Endothelial cell of umbilical vein (primary cell): ENCODE measurements at places on chromosomes 1 and 21. TPM values are rescaled to one million over a fixed set of nuclear protein-coding genes. Genes with fewer than 3 reads are reported as not detected.

Gene MARK1
- 5.5 and 6.0 TPM in 2 replicates for total RNA-seq

Gene EDARADD
- total RNA-seq: not detected in 2 replicates

Gene HSD3B1
- total RNA-seq: not detected in 2 replicates

Gene SLAMF1
- total RNA-seq: not detected in 2 replicates

Gene FAM3B
- not detected in 2 replicates for total RNA-seq

Gene GJB4
- not detected in 2 replicates for total RNA-seq

- no peak for DNase-seq
- H3K4me1 ChIP-seq: no peaks in the 10 kb centered on the region
- H3K27me3 ChIP-seq: peaks cover 32% of the 10 kb centered on the region
Observed at GRCh38 chr1:167634435-167634834, 4.4 kb downstream of the RCSD1 start.

DNA sequence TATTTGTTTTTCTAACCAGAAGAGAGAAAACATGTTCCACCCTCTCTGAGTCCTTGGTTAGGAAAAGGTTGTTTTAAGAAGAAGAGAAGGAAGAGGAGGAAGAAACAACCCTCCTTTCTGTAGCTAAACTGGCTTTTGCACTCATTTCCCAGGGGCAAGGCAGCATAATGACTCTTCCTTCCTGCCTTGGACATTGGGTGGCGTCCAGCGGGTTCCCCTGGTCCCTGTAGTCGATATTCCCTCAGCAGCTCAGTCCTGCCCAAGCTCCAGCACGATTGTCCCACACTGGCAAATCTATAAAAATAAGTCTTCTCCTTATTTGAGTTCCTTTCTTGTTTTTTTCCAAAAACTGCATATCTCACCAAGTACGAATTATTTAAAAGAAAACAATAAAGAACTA lies 81.2 kb downstream of the TEX35 start:
- H3K27ac ChIP-seq: no peak overlapping the region
- no peaks in the 10 kb centered on the region for H3K36me3 ChIP-seq
- peak; percentile 37 for DNase-seq

- peak; percentile 66 for DNase-seq
- H3K4me3 ChIP-seq: no peak overlapping the region
- peaks cover 50% of the 10 kb centered on the region for H3K4me1 ChIP-seq
Observed at GRCh38 chr21:35375115-35375514, 326.0 kb upstream of the RUNX1 start.

GRCh38 chr1:219783605-219784235 lies 144.6 kb downstream of the SLC30A10 start:
- H3K36me3 ChIP-seq: no peaks in the 10 kb centered on the region
- DNase-seq: no peak
- no peak overlapping the region for H3K27ac ChIP-seq
- no peaks in the 10 kb centered on the region for H3K4me1 ChIP-seq
- H3K27me3 ChIP-seq: no peaks in the 10 kb centered on the region
- no peak overlapping the region for H3K4me3 ChIP-seq

DNA sequence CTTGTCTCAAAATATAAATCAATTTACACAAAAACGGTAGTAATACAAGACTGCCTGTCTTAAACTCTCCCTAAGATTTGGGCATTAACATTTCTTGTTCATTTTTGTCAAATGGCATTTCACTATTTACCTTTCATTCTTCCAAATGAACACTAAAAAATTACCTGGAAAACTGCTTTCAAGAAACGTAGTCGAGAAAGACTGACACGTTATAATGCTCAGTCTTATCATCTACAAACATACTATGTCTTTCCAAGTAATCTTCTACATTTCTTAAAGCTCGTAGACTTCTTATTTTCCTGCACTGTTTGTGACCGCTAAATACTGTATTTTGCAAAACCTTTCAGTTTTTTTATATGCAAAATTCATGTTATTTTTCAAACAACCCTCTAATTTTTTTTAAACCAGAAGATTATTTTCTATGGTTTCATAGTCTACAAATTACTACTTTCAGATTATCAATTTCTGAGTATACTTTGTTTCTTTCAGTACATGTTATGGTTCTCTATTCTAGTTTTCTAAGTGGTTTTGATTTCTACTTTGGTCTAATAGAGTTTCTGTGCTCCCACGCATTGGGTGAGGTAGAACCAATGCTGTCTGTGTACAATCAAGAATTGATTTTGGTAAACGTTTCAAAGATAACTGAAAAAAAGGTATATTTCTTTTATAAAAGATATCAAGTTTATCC lies 336.4 kb downstream of the SMYD3 start:
- no peak overlapping the region for H3K4me3 ChIP-seq
- H3K36me3 ChIP-seq: no peaks in the 10 kb centered on the region
- no peaks in the 10 kb centered on the region for H3K27me3 ChIP-seq

DNA sequence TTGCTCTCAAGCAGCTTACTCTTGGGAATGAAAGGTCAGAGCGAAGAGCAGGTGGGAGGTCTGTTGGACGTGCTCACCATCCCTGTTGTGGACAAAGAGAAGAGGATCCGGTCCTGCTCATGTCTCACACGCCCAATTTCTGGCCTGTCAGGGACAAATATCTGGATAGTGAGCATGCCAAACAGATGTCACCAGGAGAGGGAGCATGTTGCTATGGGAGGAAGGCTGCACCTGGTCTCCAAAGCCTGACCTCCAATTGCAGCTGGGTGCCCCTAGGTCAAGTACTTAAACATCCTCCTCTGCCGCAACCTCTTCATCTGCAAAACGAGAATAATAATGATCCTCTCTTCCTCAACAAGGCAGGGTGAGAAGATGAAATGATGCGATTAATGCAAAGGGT lies 53.4 kb downstream of the DMRTA2 start:
- DNase-seq: no peak
- H3K27me3 ChIP-seq: peaks cover 11% of the 10 kb centered on the region
- H3K27ac ChIP-seq: no peak overlapping the region
- no peaks in the 10 kb centered on the region for H3K36me3 ChIP-seq
- no peaks in the 10 kb centered on the region for H3K4me1 ChIP-seq
- H3K4me3 ChIP-seq: no peak overlapping the region

DNA sequence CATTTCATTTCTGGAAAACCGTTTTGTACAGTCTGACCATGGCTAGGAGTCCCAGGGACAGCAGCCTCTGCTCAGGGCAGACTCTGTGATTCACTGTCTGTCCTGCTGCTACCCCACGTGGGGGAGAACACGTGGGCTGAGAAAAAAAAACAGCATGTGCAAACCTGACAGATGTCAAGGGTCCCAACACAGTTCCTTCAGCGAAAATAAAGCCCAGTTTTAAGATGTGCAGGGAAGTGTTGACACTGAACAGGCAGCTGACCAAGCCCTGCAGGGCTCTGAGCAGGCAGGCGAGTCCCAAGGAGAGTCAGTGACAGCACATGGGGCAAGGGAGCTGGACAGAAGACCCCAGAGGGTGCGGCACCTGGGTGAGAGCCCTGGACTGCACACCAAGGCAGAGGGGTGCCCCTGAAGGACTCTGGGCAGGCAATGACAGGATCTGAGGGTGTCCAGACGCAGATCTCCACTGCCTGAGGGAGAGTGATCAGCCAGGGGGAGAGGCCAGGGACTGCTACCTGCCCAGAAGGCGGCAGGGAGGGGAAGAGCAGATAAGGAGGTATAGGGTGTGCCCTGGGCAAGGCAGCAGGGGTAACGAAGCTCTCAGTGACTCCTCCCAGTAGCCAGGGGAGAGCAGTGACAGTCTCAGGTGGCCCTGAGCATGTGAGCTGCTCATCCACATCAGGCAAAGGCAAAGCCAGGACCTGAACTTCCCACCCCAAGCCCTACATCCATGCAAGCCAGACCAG lies 5.1 kb upstream of the SPATC1L start:
- peaks cover 31% of the 10 kb centered on the region for H3K4me1 ChIP-seq
- peak overlapping the region; percentile 69 for H3K27ac ChIP-seq
- DNase-seq: peak; percentile 14
- no peaks in the 10 kb centered on the region for H3K27me3 ChIP-seq
- H3K4me3 ChIP-seq: no peak overlapping the region

DNA sequence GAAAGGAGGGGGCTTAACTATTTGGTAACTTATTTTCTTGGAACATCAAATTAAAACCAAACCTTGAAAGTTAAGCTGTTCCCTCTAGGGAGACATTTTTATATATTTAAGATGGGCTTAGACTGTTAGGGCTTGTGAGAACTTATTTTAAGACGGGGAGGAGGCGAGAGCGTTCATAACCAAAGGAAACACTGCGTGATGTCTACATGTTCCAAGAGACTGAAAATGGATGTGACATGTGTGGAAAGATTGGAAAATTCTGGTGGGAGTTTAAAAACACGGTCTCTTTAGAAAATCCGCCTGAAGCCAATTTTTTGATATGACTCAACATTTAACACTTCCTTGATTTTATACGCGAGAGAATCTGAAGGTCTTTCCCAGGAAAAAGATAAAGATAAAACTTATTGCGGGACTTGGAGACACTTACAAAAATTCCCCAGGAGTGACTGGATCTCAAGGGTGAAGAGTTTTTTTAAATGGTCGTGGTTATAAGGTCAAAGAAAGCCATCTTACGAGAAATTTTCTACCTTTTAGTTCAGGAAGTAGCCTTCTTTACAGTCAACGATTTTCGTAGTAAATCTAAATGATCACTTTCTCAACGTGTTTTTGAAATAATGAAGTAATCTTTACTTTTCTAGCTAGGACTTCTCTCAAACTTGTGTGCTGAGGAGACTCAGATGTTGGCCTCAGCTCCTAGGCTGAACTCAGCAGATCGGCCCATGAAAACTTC lies 828 bp downstream of the PNRC2 start:
- peak overlapping the region; percentile 96 for H3K27ac ChIP-seq
- no peak for DNase-seq
- no peaks in the 10 kb centered on the region for H3K36me3 ChIP-seq
- no peaks in the 10 kb centered on the region for H3K27me3 ChIP-seq
- peak overlapping the region; percentile 58 for H3K4me3 ChIP-seq

DNA sequence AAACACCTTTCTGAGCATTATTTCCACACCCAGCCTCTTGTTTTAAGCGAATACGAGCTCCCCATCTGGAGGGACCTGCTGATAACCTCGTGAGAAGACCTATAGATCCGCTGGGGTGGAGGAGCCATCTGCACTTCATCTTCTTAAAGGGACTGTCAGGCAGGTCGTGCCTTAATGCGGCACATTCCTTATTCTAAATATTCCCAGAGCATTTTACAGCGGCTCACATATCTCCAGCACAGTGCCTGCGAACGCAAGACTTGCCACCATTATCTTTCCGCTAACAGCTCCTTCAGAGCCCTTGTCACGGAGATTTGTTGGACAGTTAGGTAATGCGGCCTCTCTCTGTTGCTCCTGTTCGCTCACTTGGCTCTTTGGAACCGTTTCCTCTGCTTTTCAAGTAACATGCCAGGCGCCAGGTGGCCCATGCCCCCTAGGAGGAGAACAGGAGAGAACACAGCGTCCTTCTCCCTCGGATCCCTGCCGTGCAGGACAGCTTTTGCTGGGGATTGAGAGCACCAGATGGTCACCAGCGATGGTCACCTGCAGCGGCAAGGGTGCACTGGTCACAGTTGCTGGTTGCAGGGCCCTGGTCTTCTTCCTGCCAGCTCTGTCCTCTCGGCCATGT lies 162.4 kb downstream of the PGBD5 start:
- H3K27me3 ChIP-seq: no peaks in the 10 kb centered on the region
- no peaks in the 10 kb centered on the region for H3K4me1 ChIP-seq
- DNase-seq: no peak

DNA sequence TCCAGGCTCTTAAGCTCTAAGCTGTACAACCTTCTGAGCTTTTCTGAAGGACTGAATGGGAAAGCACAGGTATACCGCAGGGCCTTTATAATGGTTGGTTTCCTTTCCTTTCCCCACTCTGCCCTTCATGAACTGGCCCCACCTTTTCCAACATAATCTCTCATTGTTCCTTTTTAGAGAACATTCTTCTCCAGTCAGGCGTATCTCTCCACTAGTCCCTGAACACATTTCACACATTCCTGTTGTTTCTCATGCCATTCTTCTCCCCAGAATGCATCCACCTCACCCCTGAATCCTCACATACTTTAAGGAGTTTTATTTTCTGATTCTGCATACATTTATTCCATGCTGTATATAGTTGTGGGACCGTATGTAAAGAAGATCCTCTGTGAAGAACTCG lies 41.3 kb downstream of the PGM1 start:
- H3K4me3 ChIP-seq: no peak overlapping the region
- no peaks in the 10 kb centered on the region for H3K4me1 ChIP-seq
- DNase-seq: no peak

DNA sequence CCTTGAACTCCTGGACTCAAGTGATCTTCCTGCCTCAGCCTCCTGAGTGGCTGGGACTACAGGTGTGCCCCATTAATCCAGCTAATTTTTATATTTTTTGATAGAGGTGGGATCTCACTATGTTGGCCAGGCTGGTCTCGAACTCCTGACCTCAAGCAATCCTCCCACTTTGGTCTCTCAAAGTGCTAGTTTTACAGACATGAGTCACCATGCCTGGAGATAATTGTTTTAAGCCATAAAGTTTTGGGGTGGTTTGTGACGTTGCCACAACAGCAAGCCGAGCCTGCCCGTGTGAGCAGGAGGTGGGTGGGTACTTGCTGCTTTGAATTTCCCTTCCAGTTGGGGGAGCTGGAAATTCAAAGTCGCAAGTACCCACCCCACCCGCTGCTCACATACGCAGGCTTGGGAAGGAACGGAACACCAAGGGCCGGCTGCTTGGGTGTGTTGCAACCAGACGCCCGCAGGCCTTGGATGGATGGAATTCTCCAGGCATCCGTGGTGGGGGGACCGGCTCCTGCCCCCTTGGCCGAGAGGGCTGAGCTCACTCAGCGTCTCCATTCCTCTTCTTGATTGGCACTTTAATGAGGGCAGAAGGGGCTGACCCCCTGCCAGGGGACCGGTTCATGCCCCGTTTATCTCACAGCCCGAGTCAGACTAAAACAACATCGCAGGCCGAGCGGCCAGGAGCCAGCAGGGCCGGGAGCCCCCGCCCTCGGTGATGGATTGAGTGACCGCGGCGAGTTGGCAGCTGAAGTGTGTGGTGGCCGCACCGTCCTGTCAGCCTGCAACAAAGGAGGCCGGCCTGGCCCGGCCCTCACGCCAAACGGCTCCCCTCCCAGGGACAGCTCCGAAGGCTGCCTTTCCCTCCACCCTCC lies 78.1 kb downstream of the DHRS3 start:
- no peak overlapping the region for H3K27ac ChIP-seq
- no peaks in the 10 kb centered on the region for H3K27me3 ChIP-seq
- DNase-seq: peak; percentile 70

DNA sequence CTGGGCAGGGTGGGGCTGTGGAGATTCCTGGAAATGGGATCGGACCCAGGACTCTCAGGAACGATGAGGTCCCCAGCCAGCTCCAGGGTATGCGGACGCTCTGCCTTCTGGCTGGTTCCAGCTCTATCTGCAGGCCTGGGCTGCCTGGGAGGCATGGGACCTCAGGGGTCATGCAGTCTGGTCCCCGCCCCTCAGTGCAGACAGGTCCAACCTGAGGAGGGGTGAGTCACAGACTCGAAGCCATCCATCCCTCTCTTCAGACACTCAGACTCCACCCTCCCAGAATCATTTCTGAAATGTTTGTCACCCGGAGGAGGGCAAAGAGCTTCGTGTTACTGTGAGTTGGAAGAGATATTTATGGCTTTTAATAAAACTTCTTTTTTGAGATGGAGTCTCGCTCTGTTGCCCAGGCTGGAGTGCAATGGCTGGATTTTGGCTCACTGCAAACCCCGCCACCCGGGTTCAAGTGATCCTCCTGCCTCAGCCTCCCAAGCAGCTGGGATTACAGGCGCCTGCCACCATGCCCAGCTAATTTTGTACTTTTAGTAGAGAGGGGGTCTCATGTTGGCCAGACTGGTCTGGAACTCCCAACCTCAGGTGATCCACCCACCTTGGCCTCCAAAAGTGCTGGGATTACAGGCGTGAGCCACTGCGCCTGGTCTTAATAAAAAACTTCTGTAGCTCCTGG lies 5.9 kb upstream of the MYOM3 start:
- DNase-seq: no peak
- H3K36me3 ChIP-seq: no peaks in the 10 kb centered on the region
- H3K27ac ChIP-seq: no peak overlapping the region
- no peak overlapping the region for H3K4me3 ChIP-seq
- H3K4me1 ChIP-seq: no peaks in the 10 kb centered on the region
